Activated CD4-positive, alpha-beta memory T cell treated with anti-CD3 and anti-CD28 coated beads, Interleukin-2, amount 10 ng/mL, durations not matched to agents 7 days and 5 days (primary cell): ENCODE measurements at places on chromosomes 7 and 10. TPM values are rescaled to one million over a fixed set of nuclear protein-coding genes. Genes with fewer than 3 reads are reported as not detected.

Gene MYOZ1
- total RNA-seq = not detected

Gene WDR37
- 31.6 TPM for total RNA-seq

Gene MKI67
- total RNA-seq = 272 TPM

DNA sequence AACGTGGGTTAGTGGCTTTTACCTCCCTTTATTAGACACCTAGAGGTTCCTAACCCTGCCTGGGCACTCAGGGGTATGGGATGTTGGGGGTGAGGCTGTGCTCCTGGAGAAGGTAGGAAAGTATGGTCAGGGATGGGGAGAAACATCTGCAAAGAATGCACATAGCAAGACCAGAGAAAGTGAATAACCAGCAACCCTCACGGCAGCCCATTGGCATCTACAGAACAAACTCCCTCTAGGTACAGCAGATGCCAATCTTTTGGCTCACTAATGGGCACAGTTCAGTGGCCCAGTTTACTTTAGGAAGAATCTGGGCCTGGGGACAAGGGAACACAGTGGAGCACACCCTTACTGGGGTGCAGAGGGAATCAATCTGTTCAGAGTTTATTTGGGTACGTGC is 143.9 kb downstream of the JAZF1 start:
- peaks cover 6% of the 10 kb centered on the region for H3K27me3 ChIP-seq
- DNase-seq = no peak
- H3K4me3 ChIP-seq = no peak overlapping the region
- no peak overlapping the region for H3K27ac ChIP-seq

GRCh38 chr10:12594448-12594944 is 245.1 kb downstream of the CAMK1D start:
- DNase-seq = peak; percentile 74
- H3K36me3 ChIP-seq = peaks cover 40% of the 10 kb centered on the region
- H3K4me1 ChIP-seq = peaks cover 77% of the 10 kb centered on the region
- H3K27me3 ChIP-seq = no peaks in the 10 kb centered on the region
- H3K4me3 ChIP-seq = peak overlapping the region; percentile 36
